ENCODE measurements at places on chromosomes 16 and 17.

GRCh38 chr16:14356064-14356463 lies 274.0 kb downstream of the PARN start:
- no peak for DNase-seq

GRCh38 chr17:58822148-58823050 lies 66.7 kb downstream of the PPM1E start:
- DNase-seq, result no peak

DNA sequence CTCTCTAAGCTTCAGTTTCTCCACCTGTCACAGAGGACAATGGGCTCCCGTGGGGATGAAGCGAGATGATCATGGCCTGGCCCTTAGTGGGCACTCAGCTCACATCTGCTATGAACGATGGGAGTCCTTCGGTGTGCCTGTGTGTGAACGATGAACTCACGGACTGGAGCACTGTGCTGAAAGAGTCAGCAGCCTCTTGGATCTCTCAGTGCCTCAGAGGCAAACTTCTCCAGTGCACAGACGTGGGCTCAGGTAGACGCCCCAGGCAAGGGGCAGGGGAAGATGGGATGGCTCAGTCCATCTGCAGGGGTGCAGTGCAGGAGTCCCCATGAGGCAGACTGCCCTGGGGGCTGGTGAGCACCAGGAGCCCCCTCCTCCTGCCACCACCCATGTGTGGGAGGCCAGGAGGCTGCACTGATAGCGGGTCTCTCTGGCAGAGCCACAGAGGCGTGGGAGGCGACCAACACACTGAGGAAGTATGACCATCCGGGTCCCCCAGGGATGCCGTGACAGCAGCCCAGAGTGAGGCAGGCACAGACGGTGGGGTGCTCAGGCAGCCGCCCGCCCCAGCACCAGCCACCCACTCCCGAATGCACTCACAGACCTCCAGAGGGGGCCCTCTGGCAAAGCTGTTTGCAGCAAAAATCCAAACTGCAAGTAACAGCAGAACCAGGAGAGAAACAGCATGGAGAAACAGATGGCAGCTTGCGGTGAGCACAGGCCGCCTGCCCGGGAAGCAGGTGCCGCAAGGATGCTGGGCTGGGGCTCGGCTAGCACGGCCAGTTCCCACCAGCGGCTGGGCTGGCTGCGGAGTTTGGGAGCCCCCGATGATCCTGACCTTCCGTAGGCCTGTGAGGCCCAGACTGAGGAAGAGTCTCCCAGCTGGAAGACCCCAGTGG lies 82.7 kb downstream of the RPH3AL start:
- no peak for DNase-seq

DNA sequence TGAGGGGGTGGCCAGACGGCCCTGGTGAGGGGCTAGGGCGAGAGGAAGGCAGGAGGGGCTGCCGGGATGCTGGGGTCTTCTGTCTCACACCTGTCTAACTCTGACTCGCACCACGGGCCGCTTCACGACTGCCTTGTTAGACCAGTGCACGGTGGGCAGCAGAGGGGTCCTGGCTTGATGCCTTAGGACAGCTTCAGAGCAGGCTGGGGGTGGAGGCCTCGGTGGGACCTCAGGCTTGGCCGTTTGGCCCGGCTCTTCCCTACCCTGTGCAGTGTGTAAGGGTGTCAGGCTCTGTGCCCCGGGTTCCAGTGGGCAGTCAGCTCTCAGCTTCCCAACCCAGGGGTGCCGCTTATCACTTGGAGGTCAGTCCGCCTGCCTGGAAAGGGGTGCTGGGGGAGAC lies 100.7 kb downstream of the OR1D5 start:
- no peak for DNase-seq

- no peak for DNase-seq
Measured at GRCh38 chr16:48064971-48065370, 90.8 kb downstream of the ABCC12 start.

GRCh38 chr16:76193906-76194615 lies 83.1 kb upstream of the CNTNAP4 start:
- DNase-seq, result no peak

- DNase-seq, result no peak
Measured at GRCh38 chr17:37432671-37433070, 26.0 kb downstream of the TADA2A start.

- no peak for DNase-seq
Measured at GRCh38 chr17:43942051-43942685, at the start of gene PPY. Gene PPY, minus strand, starts transcription at chr17:43942476. Its CDS starts 822 bp downstream, at chr17:43941654.

DNA sequence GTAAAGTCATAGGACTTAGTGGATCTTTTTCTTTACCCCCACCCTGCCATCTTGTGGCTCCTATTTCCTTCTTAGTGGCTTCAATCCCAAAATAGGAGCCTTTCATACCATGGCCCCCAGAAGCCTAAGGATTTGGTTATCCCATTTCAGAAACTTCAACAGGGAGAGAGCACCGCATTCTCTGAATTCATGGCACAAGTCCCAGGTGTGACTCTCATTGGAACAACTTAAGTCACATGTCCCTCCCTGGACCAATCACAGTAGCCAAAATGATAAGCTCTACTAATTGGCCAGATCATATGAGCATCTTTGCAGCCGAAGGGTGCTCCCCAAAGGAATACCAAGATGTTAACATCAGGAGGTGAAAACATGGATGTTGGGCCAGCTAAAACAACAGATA lies 43.2 kb downstream of the AXIN2 start:
- DNase-seq, result no peak

All from HT-29 (cell line).